Fibroblast of the conjunctiva (primary cell): ENCODE measurements at places on chromosomes 12 and 14.

DNA sequence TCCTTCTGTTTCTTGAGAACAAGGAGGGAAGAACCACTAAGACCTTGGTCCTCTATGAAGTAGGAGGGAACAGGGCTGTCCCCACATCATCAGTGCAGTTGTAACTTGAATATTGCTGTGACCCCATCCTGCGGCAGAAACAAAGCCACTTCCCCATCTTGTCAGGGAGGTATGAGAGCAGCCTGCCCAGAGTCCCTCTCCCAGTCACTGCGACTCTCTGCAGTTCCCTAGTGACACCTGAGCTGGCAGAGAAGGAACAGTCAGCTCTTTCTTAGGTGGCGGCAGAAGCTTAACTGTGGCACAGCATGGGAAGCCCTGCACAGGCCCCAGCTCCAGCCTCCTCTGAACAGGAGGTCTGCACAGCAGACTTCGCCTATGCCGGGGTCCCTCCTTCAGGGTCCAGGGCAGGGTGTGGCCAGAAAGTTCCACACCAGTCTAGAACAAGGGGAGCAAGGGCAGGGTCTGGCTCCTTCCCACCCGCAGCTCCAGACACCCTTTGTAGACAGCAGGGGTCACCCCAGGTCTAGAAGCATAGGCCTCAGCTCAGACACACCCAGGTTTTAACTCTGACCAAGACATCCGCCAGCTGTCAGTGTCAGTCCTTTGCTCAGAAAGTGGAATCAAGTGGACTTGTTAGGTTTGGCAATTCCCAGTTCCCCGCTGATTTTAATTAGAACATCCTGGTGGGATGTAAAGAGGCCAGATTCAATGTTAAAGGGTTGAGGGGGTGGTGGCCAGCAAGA is 36.8 kb downstream of the DEGS2 start:
- DNase-seq: no peak

DNA sequence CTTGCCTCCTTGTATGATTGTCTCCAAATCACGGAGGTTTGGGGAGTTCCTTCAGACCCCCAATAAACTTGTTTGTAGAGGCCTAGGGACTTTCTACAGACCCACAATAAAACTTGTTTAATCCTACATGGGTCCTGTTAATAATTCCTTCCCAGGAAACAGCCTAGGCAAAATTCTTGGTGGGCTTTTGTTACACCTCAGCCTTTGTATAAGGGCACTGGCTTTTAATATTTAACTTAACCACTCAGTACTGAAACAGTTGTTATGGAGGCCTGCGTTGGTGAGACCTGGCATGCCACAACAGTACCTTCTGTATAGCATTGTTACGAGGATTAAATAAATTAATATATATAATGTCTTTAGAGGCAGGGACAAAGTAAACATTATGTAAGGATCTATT is 32.7 kb upstream of the FAR2 start:
- DNase-seq: no peak

GRCh38 chr14:105537580-105538474 is 11.4 kb downstream of the TMEM121 start:
- no peak for DNase-seq

DNA sequence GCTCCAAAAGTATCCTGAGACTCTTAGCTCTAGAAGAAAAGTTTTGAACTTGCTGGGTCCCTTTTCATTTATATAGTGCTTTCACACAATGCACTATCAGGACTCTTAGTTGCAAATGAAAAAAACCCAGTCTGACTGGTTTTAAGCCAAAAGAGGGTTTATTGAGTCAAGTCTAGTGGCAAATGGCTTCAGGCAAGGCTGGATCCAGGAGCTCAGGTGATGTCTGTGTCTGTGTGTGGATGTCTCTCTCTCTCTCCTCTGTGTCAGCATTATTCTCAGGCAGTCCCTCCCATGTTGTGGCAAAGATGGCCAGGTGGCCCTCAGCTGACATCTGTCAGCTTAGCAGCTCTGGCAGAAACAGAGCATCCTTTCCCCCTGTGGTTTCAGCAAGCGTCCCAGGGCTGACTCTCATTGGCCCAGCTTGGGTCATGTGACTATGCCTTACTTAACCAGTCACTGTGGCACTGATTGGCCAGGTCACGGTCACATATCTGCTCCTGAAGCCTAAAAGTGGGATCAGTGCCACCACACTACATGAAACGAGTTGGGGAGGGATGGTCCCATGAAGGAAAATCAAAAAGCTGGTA is 6.2 kb downstream of the TMEM120B start:
- DNase-seq: no peak

DNA sequence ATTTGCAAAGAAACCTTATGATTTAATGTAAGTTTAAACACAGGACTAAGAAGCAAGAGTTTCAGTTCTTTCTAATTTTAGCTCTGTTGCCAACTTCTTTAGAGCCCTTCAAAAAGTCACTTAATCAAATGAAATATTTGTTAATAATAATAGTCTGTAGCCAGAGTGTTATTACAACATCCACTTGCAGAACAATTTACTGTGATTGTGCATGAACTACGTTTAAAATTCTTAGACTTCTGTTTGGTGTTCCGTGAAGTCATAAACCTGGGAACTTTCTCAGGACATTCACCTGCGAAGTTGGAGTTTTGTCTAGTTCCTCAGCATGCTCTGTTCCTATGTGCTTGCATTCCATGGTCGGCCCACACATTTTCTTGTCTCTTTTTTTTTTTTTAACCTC is 244.0 kb upstream of the AVPR1A start:
- DNase-seq: no peak

GRCh38 chr12:51669996-51670395 is 79.0 kb downstream of the SCN8A start:
- no peak for DNase-seq

- DNase-seq: no peak
These were observed 391.7 kb downstream of the TMEM117 start for GRCh38 chr12:44227616-44228015.

- DNase-seq: peak; percentile 18
These were observed 79.4 kb downstream of the C12orf75 start for GRCh38 chr12:105409801-105410471.

- peak; percentile 89 for DNase-seq
These were observed at the start of gene SLC6A15 for GRCh38 chr12:84912198-84913128. TSS of gene SLC6A15 (minus strand) at chr12:84912799. CDS start at chr12:84892120, 20,679 bp downstream.

GRCh38 chr14:51743588-51744000 is 91.9 kb downstream of the FRMD6 start:
- DNase-seq: no peak

GRCh38 chr14:64232095-64232838 is 61.9 kb downstream of the ESR2 start:
- DNase-seq: peak; percentile 40
